Right atrium auricular region (tissue), 2 donors: ENCODE measurements at places on chromosomes 3 and 15.

DNA sequence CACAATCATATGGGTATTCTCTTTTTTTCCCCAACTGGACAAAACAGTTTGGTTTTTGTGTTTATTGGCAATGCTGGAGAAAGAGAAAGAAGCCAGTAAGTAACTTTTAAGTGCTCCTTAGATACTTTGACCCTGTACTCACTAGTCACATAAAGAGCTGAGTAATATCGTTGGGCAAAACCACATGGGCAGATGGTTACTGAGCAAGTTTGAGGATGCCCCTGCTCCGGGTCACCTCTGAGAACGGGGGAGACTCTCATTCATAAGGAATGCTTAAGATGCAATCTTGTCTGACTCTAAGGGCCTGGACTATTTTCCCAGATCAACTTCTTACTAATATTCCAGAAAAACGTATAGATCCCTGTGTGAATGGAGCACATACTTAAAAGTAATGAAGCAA is 106.4 kb upstream of the SLC2A2 start:
- no peaks in the 10 kb centered on the region for H3K27me3 ChIP-seq
- peaks cover 1% of the 10 kb centered on the region for H3K36me3 ChIP-seq
- no peak overlapping the region for H3K4me3 ChIP-seq
- H3K4me1 ChIP-seq = no peaks in the 10 kb centered on the region
- H3K27ac ChIP-seq = no peak overlapping the region

DNA sequence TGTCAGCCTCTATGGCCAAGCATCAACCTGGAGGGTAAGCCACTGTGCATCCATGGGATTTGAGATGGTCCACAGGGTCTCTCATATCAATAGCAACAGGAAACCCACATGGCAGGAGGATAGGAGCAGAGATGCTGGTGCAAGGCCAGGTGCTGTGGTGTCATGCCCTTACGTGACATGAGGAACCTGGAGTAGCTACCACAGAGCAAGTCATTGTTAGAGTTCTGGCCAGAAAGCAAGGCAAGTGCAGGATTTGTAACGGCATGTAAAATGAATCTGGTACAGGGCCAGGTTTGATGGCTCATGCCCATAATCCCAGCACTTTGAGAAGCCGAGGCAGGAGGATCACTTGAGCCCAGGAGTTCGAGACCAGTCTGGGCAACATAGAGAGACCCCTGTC is 14.8 kb upstream of the ZNF774 start:
- no peak for DNase-seq
- no peak overlapping the region for H3K27ac ChIP-seq
- no peaks in the 10 kb centered on the region for H3K36me3 ChIP-seq
- H3K27me3 ChIP-seq = no peaks in the 10 kb centered on the region
- H3K4me1 ChIP-seq = no peaks in the 10 kb centered on the region

DNA sequence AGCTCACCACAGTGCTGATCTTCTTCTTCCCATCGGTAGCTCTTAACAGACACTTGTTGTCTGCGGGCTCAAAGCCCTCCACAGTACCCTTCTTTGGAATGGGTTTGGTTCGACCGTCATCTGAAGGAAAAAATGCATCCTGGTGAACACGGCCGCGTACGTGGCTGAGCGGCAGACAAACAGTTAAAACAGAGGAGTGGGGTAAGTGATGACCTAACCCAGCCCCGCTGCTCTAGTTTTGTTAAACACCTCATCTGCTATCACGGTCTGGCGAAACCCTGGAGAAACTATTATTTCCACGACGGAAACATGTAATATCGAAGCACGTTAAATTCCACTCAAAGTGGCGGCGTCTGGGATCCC is 725 bp downstream of the SRP14 start:
- H3K4me3 ChIP-seq = peak overlapping the region; percentile 97
- peaks cover 46% of the 10 kb centered on the region for H3K36me3 ChIP-seq
- DNase-seq = no peak
- no peaks in the 10 kb centered on the region for H3K27me3 ChIP-seq

GRCh38 chr15:65349338-65349737 is 28.5 kb downstream of the IGDCC3 start:
- no peaks in the 10 kb centered on the region for H3K4me1 ChIP-seq
- no peaks in the 10 kb centered on the region for H3K36me3 ChIP-seq
- no peaks in the 10 kb centered on the region for H3K27me3 ChIP-seq
- no peak overlapping the region for H3K27ac ChIP-seq

DNA sequence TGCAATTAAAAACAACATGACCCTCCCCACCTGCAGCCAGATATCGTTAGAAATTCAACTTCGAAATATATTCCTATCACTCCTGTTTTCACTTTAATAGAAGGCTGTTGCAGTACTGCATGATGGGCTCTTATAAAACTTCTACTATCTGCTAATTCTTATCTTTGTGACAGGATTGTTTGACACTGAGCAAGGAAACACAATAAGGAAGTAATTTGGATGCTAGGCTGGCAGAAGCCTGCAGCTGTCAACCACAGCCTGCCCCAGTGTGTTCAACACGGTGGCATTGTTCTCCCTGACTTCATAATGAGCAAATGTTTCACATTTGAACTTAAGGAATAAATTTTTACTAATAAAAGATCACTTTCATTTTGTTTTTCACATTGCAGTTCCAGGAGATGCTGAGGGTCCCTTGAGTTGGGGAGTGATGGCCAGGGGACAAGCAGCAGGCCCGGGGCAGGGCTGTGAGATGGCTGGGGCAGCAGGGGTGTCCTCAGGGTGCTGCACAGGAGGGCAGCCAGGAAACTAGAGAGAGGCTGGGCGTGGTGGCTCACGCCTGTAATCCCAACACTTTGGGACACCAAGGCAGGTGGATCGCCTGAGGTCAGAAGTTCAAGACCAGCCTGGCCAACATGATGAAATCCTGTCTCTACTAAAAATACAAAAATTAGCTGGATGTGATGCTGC is 64.8 kb upstream of the SEC61A1 start:
- H3K4me3 ChIP-seq = no peak overlapping the region
- no peaks in the 10 kb centered on the region for H3K27me3 ChIP-seq
- H3K27ac ChIP-seq = no peak overlapping the region

GRCh38 chr3:190699776-190700175 is 162.7 kb downstream of the GMNC start:
- H3K4me3 ChIP-seq = no peak overlapping the region
- no peaks in the 10 kb centered on the region for H3K27me3 ChIP-seq
- no peaks in the 10 kb centered on the region for H3K36me3 ChIP-seq
- no peaks in the 10 kb centered on the region for H3K4me1 ChIP-seq
- H3K27ac ChIP-seq = no peak overlapping the region
- DNase-seq = no peak

DNA sequence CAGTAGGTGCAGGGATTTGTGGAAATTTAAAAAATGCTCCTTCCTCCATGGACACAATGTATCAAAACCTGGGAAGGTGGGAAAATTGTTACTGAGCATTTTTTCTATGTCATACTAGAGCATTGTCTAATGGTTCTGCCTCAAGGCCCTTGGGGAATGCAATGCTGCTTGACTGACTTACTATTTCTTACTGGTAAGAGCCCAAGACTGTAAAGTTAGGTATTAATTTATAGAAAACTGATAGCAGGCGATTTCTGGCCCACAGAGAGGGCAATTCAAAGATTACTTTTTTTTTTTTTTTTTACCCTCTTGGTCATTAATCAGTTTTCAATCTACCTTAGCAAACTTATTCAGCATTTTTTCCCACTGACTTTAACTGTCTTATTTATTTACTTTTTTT is 38.5 kb upstream of the MRPL3 start:
- no peaks in the 10 kb centered on the region for H3K27me3 ChIP-seq
- no peaks in the 10 kb centered on the region for H3K4me1 ChIP-seq
- H3K27ac ChIP-seq = no peak overlapping the region
- no peaks in the 10 kb centered on the region for H3K36me3 ChIP-seq
- DNase-seq = no peak

- H3K36me3 ChIP-seq = no peaks in the 10 kb centered on the region
- no peaks in the 10 kb centered on the region for H3K27me3 ChIP-seq
- H3K4me3 ChIP-seq = no peak overlapping the region
- peaks cover 24% of the 10 kb centered on the region for H3K4me1 ChIP-seq
- peak; percentile 26 for DNase-seq
Observed at GRCh38 chr3:133884054-133884886, 11.4 kb downstream of the RAB6B start.

GRCh38 chr3:30112902-30113484 is 493.4 kb upstream of the TGFBR2 start:
- H3K27me3 ChIP-seq = no peaks in the 10 kb centered on the region
- DNase-seq = no peak
- H3K4me1 ChIP-seq = no peaks in the 10 kb centered on the region

DNA sequence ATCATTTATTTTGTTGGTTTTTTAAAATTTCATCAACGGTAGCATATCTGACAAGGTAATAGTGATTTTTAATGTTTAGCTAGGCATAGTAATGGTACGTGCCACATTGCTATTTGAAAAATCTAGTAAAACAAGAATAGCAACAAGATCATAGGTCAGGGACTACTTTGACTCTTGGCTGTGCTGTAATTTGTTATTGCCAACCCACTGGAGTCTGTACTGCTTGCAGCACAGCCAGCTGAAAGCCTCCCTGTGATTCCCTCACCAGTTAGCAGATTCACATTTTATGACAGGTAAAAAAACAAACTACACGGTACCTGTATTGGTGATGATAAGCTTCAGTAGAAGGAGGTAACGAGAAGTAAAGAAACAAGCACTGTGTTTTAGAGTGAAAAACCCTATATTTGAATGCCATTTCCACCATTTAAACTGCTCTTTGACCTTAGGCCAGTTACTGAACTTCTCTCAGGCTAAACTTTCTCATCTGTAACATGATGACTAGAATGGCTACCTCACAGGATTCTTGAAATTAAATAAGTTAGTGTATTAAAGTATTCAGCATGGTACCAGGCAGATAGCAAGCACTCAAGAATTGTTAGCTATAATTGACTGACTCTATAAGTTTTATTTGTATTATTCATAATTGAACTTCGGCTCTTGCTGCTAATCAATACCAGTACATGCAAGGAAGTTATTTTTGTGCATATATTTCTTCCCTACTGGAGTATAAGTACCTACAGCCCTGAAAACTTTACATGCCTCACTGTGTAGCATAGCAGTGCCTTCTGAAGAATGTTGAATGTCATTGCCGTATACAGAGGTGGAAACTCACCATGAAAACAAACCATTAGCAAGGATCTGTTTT is 16.1 kb downstream of the FILIP1L start:
- H3K27me3 ChIP-seq = no peaks in the 10 kb centered on the region
- no peaks in the 10 kb centered on the region for H3K36me3 ChIP-seq
- no peak for DNase-seq
- H3K4me3 ChIP-seq = no peak overlapping the region

GRCh38 chr3:130687327-130687726 is 59.3 kb downstream of the PIK3R4 start:
- no peak for DNase-seq
- no peaks in the 10 kb centered on the region for H3K4me1 ChIP-seq
- no peak overlapping the region for H3K4me3 ChIP-seq
- H3K27me3 ChIP-seq = no peaks in the 10 kb centered on the region
- peaks cover 30% of the 10 kb centered on the region for H3K36me3 ChIP-seq

DNA sequence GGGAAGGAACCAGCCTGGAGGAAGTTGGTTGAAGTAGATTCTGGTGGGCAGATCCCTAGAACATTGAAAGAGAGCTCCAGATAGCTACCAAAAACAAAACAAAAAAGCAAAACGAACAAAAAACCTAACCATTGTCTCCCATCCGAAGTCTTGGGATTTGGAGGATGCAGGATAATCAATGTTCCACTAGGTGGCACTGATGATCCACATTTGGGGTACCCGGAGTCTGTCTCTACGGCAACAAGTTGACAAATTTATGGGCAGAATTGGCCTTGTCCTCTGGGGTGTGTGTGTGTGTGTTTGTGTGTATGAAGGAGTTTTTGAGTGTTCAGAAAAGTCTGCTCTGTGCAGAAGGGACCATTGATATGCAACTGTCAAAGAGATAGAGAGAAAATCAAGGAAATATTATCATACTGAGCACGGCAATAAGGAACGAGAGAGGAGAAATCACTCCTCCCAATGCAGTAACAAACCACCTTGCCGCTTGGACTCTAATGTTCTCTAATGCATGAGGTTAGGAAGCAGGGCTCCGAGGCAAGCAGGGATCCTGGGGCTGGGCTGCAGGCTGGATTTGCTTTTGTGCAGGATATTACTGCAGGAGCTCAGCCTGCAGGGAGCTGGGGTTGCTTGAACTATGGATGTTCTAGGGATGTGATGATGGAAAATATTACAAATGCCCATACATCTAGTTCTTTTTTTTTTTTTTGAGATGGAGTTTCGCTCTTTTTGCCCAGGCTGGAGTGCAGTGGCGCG is 59.8 kb upstream of the KLHL25 start:
- no peaks in the 10 kb centered on the region for H3K36me3 ChIP-seq
- no peak overlapping the region for H3K27ac ChIP-seq
- no peaks in the 10 kb centered on the region for H3K4me1 ChIP-seq
- H3K27me3 ChIP-seq = no peaks in the 10 kb centered on the region
- H3K4me3 ChIP-seq = no peak overlapping the region

GRCh38 chr3:156548902-156549301 is 6.0 kb downstream of the SSR3 start:
- H3K27me3 ChIP-seq = no peaks in the 10 kb centered on the region
- DNase-seq = no peak
- H3K36me3 ChIP-seq = peaks cover 58% of the 10 kb centered on the region
- peak overlapping the region; percentile 46 for H3K27ac ChIP-seq

DNA sequence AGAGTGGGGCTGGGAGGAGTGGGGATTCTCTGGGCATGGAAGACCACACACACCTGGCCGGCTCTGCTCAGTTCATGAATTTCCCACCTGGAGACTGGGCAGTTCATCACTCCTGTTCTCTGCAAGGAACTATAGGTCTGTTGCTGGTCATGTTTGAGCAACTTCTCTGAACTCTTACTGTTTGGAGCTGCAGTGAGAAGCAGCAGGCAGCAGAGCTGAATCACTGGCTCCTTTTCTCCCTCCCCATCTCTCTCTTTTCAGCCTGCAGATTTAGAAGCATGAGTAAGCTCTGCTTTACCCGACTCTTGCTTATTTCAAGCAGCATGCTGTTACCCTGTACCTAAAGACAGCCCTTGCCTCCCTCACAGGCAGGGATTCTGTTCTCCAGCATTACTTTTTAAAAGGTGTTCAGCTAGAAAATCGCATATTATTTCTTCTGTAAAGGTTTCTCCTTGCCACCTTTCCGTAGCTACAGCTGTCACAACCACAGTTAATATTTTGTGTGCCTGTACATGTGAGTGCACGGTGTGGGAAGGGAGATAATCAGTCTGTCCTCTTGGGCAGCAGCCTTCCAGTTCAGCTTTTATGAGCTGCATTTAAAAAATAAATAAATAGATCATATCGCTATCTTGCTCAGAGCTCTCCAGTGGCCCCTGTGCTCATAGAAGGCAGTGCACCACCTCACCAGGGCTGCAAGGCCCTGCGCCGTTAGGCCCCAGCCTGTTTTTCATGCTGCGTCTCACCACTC is 131.6 kb downstream of the CHCHD6 start:
- no peak overlapping the region for H3K27ac ChIP-seq
- no peaks in the 10 kb centered on the region for H3K4me1 ChIP-seq
- H3K4me3 ChIP-seq = no peak overlapping the region
- peak; percentile 42 for DNase-seq

GRCh38 chr3:134068429-134068828 is 38.7 kb upstream of the SLCO2A1 start:
- no peak overlapping the region for H3K4me3 ChIP-seq
- H3K36me3 ChIP-seq = no peaks in the 10 kb centered on the region
- no peaks in the 10 kb centered on the region for H3K27me3 ChIP-seq

DNA sequence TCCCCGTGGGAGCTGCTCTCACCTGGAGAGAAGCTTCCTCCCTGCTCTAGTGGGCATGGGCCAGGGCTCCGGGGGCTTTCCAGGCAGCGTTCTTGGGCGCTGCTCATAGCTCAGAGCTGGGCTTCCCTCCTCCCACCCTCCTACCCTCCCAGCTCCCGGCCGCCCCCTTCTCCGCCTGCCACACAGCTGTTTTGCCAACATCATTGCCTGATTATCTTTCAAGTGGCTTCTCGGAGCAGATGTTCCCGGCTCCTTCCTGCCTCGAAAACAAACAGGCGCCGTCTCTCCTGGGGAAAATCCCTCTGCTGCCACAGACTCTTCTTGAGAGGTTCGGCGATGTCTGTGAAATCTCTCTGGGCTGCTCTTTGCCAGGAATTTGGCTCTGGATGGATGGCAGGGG is 195.6 kb downstream of the RPLP1 start:
- no peaks in the 10 kb centered on the region for H3K27me3 ChIP-seq
- H3K4me3 ChIP-seq = no peak overlapping the region
